ENCODE measurements at places on chromosomes 12 and 14.

DNA sequence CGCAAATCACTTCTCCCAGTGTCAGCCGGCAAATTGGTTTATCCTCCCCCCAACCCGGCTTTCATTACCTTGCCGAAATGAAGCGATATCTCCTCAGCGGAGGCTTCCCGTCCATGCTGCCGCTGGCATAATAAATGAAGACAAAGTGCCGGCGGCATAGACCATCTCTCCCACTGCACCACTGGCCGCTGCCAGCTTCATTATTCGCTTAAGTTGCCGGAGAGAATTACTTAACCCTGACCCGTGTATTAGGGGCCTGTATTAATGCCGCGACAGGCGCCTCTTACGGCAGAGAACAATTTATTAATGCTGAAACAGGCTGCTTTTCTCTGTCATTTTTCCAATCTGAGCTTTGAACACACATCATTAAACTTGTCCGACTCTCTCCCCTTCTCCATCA is 17.5 kb upstream of the GPATCH2L start:
- no peak for DNase-seq

DNA sequence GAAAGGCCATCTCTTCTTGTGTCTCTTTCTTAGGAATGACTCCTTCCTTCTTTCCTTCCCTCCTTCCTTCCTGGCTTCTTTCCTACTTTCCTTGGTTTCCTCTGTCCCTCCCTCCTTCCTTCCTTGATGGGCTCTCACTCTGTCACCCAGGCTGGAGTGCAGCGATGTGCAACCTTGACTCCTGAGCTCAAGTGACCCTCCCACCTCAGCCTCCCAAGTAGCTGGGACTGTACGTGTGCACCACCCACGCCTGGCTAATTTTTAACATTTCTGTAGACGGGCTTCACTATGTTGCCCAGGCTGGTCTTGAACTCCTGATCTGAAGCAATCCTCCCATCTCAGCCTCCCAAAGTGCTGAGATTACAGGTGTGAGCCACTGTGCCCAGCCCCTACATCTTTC is 10.9 kb upstream of the P2RX7 start:
- no peak for DNase-seq

DNA sequence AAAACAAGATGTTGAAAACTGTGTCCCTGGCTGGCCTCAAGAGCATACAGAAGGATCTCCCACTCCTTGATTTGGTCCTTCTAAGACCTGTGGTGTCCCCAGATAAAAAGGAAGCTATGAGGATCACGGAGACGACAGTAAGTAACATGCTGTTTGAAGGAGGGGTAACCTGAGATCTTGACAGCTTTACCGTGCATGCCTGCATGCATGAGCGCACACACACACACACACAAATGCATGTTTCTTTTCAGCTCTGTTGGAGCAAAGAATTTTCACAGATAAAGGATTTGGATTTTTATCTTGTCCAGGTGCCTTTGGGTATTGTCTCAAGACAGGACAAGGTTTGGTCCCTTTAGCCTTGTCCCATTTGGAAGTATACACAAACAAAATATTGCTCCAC is 411.6 kb upstream of the CCDC196 start:
- DNase-seq: no peak

GRCh38 chr12:89995870-89996269 is 287.2 kb upstream of the ATP2B1 start:
- DNase-seq: no peak

- DNase-seq: no peak
These were observed 7.0 kb downstream of the AQP6 start for GRCh38 chr12:49979791-49980190.

DNA sequence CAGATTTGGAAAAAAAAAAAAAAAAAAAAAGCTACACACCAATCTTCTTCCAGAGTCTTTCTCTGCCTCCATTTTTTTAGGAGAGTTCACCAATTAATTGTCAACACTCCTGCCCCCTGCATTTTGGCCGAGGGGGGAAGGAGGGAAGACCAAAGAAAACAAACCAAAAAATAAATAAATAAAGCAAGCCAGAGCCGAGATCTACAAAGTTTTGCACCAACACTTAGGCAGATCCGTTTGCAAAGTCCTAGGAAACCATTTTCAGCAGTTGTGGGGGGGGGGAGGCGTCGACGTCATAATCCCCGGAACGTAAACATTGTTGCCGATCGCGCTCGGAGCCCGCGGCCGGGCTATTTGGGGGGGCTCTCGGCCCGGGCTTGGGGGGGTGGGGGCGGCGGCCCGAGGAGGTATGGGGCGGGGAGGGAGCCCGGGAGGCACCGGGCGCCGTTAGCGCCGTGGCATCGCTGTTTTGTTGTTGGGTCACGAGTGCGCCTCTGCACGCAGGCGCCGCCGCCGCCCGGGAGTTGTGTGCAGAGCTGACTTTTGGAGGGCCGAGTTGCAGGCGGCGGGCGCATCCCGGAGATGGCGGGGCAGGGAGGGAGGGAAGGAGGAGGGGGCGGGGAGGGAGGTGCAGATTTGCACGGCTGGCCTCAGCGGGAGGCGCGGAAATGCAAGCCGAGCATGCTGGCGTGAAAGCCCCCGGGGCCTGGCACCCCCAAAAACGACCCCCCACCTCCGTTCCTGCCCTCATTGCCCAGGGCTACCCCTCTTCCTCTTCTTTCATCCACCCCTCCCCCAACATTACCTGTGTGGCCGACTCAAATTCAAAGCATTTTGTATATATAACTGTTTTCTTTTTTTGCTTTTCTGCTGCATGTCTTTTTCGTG is 598 bp downstream of the KDM2B start:
- DNase-seq: peak; percentile 61

GRCh38 chr12:230925-231671 is 17.1 kb upstream of the SLC6A12 start:
- peak; percentile 36 for DNase-seq

- DNase-seq: no peak
These were observed 210.7 kb upstream of the PWP1 start for GRCh38 chr12:107474639-107475539.

- DNase-seq: no peak
These were observed 164.9 kb downstream of the NAV3 start for GRCh38 chr12:77995436-77996167.

- DNase-seq: no peak
These were observed 5.4 kb downstream of the SLC15A4 start for GRCh38 chr12:128818065-128819022.

- no peak for DNase-seq
These were observed 137.8 kb downstream of the GPHN start for GRCh38 chr14:66645716-66646115.

GRCh38 chr14:75543253-75543652 is 21.0 kb downstream of the BATF start:
- no peak for DNase-seq

DNA sequence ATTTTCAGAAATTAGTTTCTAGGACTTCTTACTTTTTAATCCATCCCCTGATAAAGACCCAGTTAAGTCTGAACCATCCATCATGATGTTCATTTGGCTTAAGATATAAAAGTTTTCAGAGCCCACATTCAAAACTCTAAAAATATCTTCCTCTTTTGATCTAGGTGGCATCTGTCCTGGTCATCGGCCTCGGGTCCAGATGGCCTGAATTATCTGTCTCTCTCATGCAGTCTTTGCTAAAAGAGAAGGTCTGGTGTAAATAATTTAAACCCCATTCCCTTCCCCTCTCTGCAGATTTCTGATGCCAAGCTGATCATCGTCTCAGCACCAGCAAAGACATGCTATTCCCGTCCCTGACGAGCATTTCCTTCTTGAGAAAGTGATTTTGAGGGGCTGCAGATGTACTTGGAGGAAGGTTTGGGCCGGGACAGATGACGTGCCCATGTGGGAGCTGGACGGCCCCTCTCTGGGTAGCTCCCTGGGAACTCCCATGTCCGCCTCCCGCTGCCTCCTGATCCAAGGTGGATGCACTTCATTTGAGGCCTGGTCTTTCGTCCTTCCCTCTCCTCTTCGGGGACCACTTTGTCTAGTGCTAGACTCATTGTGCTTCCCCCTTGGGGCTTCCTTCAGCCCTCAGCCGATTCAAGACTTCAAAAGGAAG is 173.0 kb upstream of the PRMT8 start:
- no peak for DNase-seq
